ENCODE measurements at places on chromosomes 11 and 22.

DNA sequence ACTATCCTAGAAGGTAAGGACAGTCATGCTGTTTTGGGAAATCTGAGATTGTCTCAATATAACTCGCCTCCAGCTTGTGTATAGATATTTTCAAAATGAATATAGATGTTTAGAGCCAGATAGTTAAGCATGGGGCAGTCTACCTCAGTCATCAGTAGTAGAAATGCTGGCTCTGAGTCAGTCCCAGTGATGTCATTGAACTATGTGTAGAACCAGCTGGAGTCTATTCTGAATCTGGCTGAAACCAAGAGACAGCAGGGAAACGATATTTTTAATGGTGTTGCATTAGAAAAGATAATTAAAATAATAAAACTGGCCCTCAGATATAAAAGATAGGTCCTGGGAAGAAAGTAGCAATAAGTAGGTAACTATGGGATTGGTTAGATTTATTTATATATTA, 25.9 kb downstream of the PIWIL4 start:
- DNase-seq, result no peak

- no peak for DNase-seq
Observed at GRCh38 chr11:60766547-60766946, 9.9 kb downstream of the MS4A15 start.

- no peak for DNase-seq
Observed at GRCh38 chr11:61114913-61115312, 12.6 kb downstream of the CD5 start.

- DNase-seq, result no peak
Observed at GRCh38 chr11:20368438-20368837, 4.9 kb downstream of the HTATIP2 start.

- no peak for DNase-seq
Observed at GRCh38 chr11:105911454-105911853, 110.6 kb downstream of the MSANTD4 start.

DNA sequence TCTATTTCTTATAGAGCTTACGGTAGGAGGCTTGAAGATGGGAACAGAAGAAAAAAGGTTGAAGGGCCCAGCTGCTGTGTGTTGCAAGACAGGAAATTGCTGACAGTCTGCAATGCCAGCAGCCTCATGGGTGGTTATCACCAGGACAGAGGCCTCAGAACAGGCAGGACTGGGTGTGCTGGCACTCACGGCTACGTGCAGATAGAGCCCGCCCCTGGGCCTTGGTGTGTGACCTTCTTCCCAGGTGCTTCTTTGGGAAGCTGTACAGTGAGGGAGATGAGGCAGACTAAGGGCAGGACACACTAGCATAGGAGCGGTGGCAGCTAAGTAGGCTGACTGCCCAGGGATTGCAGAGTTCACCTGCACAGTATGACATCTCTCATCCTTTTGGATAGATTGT, 12.6 kb downstream of the PRAME start:
- no peak for DNase-seq

GRCh38 chr11:112016765-112017376, 8.3 kb upstream of the DLAT start:
- DNase-seq, result no peak

- DNase-seq, result no peak
Observed at GRCh38 chr11:61118004-61118403, 15.7 kb downstream of the CD5 start.
